Activated B cell treated with CpG ODN at 0.5 μM for 24 hours (primary cell): ENCODE measurements at places on chromosomes 3 and 15. TPM values are rescaled to one million over a fixed set of nuclear protein-coding genes. Genes with fewer than 3 reads are reported as not detected.

Gene CPLX3
- total RNA-seq: 0.20 and 0.22 TPM in 2 replicates

Gene TUSC7
- not detected in 2 replicates for total RNA-seq

Gene GPR156
- 0.24 TPM in 2 replicates for total RNA-seq

DNA sequence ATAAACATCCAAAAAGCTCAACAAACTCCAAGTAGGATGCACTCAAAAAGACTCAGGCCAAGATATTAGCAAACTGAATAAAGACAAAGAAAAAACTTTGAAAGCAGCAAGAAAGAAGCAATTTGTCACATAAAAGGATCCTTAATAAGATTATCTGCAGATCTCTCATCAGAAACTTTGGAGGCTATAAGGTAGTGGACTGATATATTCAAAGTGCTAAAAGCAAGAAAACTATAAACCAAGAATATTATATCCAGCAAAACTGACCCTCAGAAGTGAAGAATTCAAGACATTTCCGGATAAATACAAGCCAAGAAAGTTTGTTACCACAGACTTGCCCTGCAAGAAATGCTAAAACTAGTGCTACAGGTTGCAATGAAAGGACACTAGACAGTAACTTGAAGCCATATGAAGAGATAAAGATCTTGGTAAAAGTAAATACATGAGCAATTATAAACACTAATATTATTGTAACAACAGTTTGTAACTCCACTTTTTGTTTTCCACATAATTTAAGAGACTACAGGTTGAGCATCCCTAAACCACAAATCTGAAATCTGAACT is 23.6 kb downstream of the C3orf33 start:
- H3K27ac ChIP-seq: no peak overlapping the region
- no peak for DNase-seq
- H3K4me3 ChIP-seq: no peak overlapping the region

Gene OTOL1
- not detected in 2 replicates for total RNA-seq

Gene GHRL
- 1.4 and 2.8 TPM in 2 replicates for total RNA-seq

DNA sequence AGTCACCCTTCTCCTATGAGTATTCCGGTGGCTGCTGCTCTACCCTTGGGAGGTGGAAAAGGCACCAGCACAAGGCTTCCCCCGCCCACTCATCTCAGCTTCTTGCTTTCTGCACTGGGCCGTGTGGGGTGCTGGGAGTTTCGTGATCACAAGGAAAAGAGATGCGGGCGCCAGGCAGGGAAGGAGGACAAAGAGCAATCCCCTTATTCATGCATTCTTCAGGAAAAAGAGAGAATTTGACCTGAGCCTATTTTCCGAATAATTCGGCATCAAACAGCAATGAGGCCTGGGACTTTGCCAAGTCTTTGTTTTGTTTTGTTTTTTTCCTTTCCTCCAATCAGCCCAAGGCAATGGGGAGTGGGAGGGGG is 102.2 kb upstream of the LPP start:
- no peak overlapping the region for H3K4me3 ChIP-seq
- H3K27me3 ChIP-seq: peaks cover under 1% of the 10 kb centered on the region
- H3K4me1 ChIP-seq: peaks cover 12% of the 10 kb centered on the region
- no peak for DNase-seq
- no peaks in the 10 kb centered on the region for H3K36me3 ChIP-seq
- H3K27ac ChIP-seq: no peak overlapping the region

Gene SPSB4
- total RNA-seq: not detected in 2 replicates

Gene EPHB1
- 2.8 and 3.8 TPM in 2 replicates for total RNA-seq

- H3K27ac ChIP-seq: no peak overlapping the region
- H3K4me3 ChIP-seq: no peak overlapping the region
- H3K27me3 ChIP-seq: no peaks in the 10 kb centered on the region
- no peaks in the 10 kb centered on the region for H3K36me3 ChIP-seq
- no peaks in the 10 kb centered on the region for H3K4me1 ChIP-seq
These were observed 112.1 kb upstream of the MRPS22 start for GRCh38 chr3:139231555-139232281.

DNA sequence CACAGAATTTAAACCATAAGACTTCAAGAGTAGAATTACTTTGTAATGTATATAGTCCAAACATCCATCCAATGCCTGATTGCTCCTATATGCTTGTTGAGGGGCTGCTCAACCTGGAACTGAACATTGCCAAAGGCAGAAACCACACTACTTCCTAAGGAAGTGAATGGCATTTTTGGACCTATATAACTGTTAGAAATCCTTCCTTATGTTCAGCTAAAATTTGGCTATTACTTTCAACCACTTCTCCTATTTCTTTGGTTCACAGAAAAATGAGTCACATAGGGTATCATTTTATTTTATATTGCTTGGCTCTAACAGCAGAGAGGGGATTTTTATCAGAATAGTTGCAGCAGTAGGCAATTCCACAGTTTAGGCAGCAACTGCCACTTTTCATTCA is 342.1 kb downstream of the SLC9A9 start:
- no peaks in the 10 kb centered on the region for H3K27me3 ChIP-seq
- no peak overlapping the region for H3K27ac ChIP-seq
- no peaks in the 10 kb centered on the region for H3K36me3 ChIP-seq
- no peak overlapping the region for H3K4me3 ChIP-seq
- peaks cover 1% of the 10 kb centered on the region for H3K4me1 ChIP-seq

Gene ADPGK
- total RNA-seq: 77.7 and 99.8 TPM in 2 replicates
